ENCODE measurements at places on chromosomes 2 and 18.
A peak's percentile ranks its signal among the peaks of the same experiment; 100 is the strongest.

GRCh38 chr2:168147830-168148794, 99.3 kb downstream of the STK39 start:
- no peak for DNase-seq

DNA sequence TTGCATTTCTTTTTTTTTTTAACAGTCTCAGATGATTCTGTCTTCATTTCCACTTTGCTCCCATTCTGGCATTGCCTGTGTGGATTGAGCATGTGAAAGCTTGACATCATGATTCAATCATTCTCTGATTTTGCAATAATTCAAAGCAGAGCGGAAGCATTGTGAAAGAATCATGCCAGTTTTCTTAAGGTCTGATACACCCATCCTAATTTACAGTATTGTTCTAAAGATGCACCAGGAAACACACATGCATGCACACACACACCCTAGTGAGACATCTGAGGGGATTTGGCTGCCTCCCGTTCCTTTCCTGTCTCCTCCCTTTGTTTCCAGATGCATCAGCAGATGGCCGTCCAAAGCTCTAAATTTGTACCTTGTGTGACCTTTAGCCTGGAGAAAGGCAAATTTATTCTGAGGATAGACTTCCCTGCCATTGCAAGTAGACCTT, 97.3 kb downstream of the FMNL2 start:
- DNase-seq, result no peak

DNA sequence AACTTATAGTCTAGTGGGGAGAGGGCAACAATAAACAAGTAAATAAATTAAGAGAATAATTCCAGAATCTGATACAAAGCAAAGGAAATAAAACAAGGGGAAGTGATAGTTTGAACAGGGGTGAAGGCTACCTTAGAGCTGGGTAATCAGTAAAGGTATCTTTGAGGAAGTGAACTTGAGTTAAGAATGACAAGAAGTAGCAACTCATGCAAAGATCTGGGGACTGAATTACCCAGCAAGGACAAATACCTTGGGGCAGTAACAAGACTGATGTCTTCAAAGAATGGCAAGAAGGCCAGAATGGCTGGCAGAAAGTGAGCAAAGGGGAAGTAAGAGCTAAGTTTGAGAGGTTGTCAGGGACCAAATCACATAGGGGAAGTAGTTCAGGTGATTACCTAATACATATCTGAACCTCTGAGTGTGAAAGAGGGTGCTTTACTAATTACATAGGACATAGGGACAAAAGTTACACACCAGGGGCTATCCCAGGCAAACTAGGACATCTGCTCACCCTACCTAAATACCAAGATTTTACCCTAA, 244.6 kb upstream of the HNRNPA3 start:
- DNase-seq, result no peak

- DNase-seq, result no peak
Observed at GRCh38 chr2:30030361-30030760, 109.0 kb upstream of the ALK start.

- no peak for DNase-seq
Observed at GRCh38 chr18:10833656-10834055, 307.8 kb downstream of the NAPG start.

- DNase-seq, result peak; percentile 12
Observed at GRCh38 chr2:149167001-149167780, 128.7 kb downstream of the LYPD6B start.

DNA sequence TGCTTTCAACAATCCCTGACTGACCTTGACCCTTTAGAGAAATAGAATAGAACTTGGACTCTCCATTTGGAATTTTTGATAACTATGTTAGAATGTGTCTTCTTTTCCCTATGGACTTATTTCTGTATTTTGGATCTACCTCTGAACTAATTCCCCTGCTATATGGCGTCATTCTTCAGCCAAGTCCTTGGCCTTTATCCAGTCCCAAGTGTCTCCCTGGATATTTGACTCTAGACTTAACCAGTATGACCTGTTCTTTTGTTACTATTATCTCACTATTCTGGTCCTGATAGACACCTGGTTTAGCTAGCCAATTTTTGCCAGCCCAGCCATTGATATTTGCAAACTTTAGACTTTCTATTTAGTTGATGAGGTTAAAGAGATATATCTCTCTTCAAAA, 186.8 kb downstream of the KCNS3 start:
- DNase-seq, result no peak

- DNase-seq, result no peak
Observed at GRCh38 chr2:221535824-221536223, 36.3 kb downstream of the EPHA4 start.

DNA sequence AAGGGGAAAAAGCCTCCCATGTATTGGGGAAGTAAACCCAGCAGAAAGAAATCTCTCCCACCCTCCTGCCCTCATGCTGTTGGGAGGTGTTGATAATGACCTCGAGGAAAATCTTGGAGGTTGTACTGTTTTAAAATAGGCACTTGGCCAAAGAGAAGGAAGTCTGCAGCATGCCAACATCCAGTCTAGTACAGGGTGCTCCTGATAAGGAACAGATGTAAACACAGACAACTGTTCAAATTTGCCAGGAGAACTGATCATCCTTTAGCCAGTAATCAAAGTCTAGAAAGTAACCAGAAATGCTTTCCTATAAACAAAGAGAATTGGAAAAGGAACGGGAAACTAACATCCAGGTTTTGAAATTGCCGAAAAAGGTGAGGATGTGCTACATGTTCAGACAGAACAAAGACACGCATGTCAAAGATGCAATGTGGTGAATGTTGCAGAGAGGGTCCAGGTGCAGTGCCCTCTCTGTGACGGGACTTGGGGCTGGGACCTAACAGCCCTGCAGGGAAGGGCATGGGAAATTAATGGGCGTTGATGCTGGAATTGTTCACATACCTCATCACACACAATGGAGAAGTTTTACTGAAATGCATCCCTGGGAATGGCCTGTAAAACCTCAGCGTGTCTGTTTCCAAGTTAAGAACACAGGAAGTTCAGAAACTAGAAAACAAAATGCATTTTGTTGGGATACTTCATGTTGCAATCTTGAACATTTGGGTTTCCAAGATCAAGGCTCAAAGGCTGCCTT, 125.7 kb upstream of the RND3 start:
- no peak for DNase-seq

DNA sequence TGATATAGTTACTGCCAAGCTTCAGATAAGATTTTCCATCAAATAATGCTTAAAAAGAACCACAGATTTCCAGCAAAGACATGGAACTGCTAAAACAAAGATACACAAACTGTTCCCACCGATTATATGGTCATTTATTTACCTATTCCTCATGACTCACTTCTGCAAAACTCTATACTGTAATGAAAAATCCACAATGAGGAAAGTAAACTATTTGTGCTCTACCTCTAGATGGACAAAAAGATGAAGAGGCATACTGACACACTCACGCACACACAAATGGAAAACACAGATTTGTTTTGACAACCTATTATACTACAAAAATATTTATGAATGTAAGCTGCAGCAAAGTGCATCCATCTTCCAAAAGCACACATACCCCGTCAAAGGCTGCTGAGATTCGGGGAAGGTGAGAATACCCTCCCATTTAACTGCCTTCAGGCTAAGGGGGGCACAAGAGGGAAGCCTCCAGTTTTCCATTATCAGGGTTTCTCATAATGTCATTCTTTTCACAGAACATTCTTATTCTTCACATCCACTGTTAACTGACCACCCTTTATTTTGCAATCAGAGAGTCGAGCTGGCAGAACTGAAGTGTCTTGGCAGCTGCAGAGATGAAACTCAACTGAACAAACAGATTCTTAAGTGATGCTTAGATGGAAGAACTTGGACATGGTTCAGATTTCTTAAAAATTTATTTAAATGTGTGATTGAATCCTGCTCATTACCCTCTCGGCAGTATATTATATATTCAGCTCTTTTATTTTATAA, 115.9 kb upstream of the TANK start:
- no peak for DNase-seq

DNA sequence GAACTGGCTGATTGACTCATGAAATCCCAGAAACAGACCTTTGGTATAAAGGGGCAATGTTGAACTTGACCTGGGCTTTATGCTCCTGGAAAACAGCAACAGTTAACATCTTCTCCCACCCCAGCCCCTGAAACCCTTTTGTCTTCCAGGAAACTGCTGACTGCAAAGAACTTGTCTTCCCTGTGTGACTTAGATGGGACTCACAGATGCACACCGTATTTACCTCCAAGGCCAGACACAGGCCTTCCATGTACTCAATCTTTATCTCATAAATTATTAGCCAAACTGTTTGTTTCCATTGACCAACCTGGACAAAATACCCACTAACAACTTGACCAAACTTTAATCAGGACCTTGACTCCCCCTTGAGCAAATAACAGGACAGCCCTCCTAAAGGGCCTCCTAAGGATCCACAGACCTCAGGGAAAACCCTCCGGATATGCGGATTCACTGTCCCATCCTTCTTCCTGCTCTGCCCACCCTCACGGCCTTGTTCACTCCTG, 36.3 kb downstream of the PIEZO2 start:
- no peak for DNase-seq

DNA sequence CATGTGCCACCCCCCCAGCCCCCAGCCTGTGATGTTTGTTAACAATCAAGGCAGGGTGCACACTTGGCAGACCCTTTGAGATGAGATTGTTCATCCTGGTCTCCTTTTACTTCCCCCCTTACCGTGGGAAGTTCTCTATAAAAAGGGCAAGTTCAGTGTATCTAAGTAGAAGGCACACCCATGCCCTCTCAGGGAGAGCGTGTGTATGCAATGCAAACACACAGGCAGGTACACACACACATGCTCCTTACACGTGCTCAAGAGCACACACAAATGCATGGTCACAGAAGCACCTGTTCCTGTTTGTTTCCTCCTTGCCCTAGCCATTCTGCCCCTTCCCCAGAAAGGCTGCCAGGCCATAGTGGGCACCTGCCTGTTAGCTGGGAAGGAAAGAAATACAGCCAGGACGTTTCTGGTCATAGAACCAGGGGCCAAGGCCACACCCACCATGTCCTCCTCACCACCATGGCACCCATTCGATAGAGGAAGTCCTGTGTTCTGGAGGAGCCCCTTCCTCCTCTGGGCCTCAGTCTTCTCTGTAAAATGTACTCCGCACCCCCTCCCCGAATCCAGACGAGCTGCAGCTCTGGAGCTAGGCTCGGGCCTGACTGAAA, 3.1 kb downstream of the ATOH8 start:
- no peak for DNase-seq

GRCh38 chr2:205937211-205937610, 148.8 kb downstream of the INO80D start:
- DNase-seq, result no peak

GRCh38 chr2:85175369-85176299, 42.4 kb downstream of the TCF7L1 start:
- no peak for DNase-seq

DNA sequence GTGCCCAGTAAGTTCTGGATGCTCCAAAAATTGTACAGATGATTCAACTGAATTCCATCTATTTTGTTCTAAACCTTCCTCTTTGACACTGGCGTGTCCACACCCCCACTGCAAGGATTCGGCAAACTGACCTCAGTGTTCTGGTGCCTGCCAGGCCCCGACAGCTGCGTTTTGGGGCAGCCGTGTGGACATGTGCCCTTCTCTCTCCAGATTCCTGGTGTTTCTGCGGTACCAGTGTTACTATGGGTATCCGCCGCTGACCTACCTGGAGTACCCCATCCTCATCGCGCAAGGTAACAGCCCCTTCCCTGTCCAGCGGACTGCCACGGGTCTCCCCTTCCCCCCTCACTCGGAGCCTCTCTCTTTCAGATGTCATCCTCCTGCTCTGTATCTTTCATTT, 5.0 kb downstream of the SLC66A3 start:
- no peak for DNase-seq

DNA sequence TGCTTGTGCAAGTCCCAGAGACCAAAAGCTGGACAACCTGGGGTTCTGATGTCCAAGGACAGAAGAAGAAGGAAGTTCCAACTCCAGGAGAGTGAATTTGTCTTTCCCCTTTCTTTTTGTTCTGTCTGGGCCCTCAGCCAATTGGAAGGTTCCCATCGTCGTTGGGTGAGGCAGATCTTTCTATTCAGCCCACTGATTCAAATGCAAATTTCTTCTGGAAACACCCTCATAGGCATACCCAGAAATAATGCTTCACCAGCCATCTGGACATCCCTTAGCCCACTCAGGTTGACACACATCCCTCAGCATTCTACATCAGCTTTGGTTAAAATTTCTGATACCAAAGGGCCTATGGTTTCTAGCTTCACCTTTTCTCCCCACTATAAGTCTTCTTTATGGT, 156.5 kb downstream of the SP3 start:
- no peak for DNase-seq

GRCh38 chr2:64114063-64114911, 29.9 kb downstream of the PELI1 start:
- no peak for DNase-seq

- no peak for DNase-seq
Observed at GRCh38 chr18:53191634-53192033, 851.6 kb downstream of the DCC start.

DNA sequence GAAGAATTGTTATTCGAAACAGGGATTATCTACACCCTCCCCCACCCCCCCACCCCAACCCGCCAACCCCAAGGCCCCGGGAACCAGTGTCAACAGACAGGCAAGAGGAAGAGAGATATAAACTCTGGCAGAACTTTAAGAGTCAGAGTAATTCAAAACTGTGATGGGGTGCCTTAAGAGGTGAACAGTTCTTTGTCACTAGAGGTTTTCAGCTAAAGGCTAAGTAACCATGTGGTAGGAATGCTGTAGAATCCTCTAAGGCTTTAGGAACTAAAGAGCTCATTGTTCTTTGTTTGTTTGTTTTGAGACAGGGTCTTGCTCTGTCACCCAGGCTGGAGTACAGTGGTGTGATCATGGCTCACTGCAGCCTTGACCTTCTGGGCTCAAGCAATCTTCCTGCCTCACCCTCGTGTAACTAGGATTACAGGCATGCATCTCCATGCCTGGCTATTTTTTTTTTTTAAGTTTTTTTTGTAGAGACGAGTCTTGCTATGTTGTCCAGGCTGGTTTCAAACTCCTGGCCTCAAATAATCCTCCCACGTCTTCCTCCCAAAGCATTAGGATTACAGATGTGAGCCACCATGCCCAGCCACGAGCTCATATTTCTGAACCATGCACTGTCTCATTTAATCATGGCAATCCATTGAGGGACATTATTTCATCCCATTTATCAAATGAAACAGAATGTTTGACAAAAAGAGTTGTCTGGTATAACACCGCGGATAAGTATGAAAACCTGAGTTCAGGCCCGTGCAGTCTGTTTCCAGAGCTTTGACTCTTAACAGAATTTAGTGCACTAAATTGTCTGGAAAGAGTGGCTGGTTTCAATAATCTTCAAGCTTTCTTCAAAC, 20.8 kb upstream of the TMEM17 start:
- DNase-seq, result no peak

DNA sequence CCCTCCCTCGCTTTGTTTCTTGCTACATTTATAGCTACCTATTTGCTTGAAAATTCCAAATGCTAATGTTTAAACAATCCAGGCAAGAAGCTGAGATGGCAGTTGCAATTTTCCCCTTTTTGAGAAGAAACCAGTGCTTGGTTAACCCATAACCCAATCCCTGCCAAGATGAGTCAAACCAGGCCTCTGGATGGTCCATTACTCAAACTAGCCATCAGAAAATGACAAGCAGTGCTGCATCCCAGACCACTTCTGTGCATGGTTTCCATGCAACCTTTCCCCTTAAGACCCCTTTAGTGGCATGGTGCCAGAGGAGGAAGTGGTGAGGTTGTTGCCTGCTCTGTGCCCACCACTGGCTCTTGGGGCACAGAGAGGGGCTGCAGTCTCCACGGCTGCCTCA, 131.2 kb upstream of the RMP24 start:
- no peak for DNase-seq

- no peak for DNase-seq
Observed at GRCh38 chr2:225464346-225465025, 65.0 kb downstream of the NYAP2 start.

Data from stimulated activated CD4-positive, alpha-beta T cell treated with anti-CD3 and anti-CD28 coated beads, TNF-alpha, amount 100 ng/mL, for 48 hours (primary cell).